ENCODE measurements at places on chromosomes 7 and 10.

- peak; percentile 37 for DNase-seq
These were observed 63.5 kb downstream of the SAMD9 start for GRCh38 chr7:93053949-93054943.

GRCh38 chr7:147478796-147479195, 1111.8 kb upstream of the C7orf33 start:
- no peak for DNase-seq

DNA sequence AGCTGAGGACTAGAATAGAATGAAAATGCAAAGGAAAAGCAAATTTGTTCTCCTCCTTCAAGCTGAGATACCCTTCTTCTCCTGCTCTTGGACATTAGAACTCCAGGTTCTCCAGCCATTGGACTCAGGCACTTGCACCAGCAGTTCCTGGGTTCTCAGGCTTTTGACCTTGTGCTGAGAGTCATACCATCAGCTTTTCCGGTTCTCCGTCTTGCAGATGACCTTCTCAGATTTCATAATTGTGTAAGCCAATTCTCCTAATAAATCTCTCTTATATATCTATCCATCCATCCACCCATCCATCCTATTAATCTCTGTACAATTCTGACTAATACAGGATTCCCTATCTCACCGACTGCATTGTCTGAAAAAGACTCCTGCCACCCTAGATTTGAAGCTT, 108.3 kb downstream of the AHR start:
- DNase-seq: no peak

DNA sequence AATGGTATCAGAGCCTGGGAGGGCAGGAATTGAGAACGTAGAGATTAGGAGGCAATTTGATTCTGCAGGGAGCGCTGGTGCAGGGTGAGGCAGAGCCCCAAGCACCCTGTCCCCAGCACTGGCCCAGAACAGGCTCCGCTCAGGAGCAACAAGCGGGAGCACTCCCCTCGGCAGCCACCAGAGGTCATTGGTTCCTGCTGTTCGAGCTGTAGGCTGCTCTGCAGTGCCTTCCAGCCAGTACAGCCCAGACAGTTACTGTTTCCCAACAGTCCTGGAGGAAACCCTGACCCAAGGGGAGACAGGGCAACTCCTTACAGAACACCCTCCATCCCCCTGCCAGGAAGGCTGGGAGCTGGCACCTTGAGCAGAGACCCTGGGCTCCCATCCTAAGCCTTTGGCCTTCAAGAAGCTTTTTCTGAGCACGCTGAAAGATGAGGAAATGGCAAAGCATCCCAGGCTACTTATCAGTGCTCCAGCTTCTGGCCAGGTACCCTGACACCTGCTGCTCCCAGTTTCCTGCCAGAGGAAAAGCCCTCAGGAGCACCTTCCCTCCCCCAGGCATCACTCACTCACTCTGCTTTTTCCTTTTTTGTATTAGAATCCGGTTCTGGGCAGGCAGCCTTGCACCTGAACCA, 71.2 kb upstream of the EFCAB10 start:
- peak; percentile 60 for DNase-seq

- DNase-seq: no peak
These were observed 12.0 kb upstream of the BMPER start for GRCh38 chr7:33893377-33893776.

DNA sequence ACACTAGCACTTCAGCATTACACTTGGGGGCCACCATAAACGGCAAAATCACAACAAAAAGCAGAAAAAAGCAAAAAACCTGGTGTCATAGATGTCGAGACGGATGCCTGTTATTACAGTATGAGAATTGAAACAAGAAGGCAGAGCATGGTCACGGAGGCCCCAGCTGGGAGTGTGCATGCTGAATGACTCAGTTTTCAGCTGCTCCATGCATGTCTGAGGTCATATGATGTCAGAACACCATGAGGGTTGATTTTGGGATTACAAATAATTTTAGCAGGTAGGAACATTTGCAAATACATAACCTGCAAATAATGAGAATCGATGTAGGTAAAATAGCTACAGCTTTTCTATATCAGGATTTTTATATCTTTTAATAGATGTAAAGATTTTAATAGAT, 19.1 kb downstream of the ZMYND11 start:
- no peak for DNase-seq

DNA sequence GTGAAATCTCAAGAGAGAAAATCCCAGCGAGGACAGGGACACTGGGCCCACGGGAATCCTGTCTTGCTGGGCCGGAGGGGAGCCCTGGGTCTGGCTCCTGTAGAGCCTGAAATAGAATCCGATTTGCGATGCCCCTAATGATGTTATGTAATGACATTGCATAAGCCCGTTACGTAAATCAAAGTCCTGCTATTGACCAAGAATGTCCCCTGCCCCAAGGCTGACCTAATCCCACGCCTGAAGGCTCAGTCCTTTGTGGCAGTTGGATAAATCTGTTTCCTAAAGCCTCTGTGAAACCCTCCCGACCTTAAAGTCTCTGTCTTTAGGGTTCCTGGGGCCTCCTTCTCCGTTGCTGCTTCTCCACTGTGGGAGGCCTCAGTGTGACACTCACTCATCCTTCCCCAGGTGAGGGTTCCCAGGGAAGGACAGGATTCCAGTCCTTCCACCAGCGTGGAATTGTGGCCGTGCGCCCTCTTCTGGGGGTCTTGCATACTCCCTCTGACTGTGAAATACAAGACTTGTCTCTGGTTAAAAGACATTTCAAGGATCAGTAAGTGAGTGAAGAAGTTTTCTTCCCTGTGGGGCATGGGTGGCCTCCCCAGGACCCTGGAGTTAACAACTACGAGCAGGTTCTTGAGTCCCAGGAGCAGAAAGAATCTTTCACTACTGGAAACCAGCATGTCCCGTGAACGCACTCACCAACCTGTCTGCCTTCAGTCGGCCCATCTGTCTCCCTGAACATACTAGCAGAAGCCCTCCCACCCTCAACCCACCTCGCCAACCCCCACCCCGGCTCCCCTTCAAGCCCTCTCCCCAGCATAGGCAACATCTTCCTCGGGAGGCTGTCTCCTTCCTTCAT, 19.8 kb downstream of the ZNF467 start:
- no peak for DNase-seq

GRCh38 chr10:34780818-34781380, 34.2 kb downstream of the PARD3 start:
- DNase-seq: no peak

DNA sequence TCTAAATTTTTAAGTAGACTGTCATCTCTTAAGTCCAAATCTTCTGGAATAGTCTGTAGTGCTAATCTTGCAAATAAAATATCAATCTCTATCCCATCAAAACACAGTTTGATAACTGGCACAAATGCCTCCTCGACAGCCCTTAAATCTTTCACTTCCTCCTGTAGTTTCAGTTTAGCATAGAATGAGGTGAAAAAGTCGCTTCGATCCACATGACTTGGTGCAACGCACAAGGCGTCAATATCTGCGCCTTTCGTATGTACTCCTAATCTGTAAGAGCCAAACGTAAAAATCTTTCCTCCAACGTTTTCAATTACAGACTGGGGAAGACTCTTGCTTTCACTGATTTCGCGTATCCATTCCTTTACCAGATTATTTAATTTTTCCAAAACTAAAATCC, 603 bp downstream of the PAPOLB start:
- no peak for DNase-seq

GRCh38 chr7:156376317-156376716, 264.3 kb upstream of the RNF32 start:
- no peak for DNase-seq

DNA sequence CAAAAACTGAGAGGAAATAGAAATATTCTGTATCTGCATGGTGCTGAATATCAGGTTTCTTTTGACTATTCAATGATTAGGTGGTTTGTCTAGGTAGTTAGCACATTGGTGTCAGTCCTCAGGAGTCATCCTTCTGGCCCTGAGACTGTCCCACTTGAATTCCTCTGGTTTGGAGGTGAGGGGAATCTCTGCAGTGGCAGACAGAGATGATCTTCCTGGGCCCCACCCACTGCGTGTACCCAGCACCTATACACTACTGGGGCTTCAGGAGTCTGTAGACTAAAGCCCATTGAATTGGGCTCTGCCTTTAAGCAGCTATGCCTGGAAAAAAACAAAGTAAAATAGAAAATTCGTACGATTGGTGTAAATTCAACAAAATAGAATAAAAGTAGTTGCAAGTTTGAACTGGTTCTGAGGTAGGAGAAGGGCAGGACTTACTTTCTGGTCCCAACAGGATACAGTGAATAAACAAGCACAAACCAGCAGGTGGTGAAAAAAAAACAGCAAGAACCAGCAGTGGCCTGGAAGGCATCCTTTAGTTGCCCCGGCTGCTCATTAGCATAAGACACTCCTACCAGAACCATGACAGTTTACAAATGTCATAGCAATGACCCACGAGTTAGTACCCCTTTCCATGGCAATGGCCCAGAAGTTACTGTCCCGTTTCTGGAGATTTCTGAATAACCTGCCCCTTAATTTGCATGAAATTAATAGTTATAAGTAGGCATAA, 1.7 kb downstream of the LIPM start:
- no peak for DNase-seq

GRCh38 chr7:81201188-81201587, 282.3 kb upstream of the SEMA3C start:
- no peak for DNase-seq

DNA sequence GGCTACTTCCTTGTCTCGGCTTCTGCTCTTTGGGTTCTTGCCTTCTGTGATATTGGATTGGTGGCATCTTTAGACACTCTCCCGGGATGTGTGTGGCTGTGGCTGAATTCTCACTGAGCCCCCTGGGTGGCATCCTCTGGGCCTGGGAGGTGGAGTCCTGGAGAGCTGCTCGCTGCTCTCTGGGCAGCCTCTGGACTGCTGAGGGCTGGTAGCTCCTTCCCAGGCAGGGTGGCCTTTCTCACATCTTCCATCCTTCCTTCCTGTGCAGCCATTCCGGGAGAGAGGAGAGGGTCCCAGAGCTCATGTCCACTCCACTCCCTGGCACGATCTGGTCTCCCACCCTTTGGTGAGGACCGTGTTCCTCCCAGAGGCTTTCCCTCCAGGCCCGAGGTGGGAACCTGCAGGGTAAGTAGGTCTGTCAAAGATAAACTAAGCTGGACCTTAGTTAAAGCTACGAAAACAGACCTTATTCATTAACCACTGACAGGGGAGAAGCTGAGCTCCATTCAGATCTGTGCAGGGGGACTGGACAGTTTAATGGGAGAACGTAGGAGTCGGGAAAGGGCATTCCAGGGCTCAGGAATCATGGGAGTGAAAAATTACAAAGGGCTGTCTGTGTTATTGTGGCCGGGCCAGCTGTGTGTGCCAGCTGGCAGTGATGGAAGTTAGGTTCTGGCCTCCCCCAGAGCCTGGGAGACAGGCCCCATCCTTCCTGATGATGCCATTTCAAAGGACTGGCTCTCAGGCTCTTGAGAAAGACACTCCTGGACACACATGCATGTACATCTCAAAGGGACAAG, 8.7 kb downstream of the ATP6V0E2 start:
- DNase-seq: no peak

GRCh38 chr10:94500063-94500462, 45.5 kb upstream of the HELLS start:
- DNase-seq: peak; percentile 12

DNA sequence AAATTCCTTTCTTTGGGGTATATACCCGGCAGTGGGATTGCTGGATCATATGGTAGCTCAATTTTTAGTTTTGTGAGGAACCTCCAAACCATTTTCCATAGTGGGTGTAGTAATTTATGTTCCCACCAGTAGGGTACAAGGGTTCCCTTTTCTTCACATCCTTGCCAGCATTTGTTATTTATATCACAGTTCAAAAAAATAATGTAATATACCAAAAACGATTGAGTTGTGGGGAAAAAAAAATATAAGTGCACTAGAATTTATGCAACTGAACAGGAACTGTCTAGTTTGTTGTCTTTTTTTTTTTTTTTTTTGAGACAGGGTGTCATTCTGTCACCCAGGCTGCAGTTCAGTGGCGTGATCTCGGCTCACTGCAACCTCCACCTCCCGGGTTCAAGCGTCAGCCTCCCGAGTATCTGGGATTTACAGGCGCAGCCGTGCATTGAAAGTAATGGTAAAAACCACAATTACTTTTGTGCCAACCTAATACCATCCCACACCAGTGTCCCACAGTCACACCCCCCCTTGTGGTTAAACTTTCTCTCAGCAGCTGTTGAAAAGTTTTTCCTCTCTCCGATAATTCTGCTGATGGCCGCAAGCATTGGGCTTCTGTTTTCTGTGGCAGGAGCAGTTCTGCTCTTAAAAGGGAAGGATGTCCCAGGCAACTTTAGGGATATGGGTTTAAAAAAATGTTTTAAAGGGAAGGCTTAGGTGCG, 6.8 kb upstream of the LAT2 start:
- DNase-seq: peak; percentile 87

DNA sequence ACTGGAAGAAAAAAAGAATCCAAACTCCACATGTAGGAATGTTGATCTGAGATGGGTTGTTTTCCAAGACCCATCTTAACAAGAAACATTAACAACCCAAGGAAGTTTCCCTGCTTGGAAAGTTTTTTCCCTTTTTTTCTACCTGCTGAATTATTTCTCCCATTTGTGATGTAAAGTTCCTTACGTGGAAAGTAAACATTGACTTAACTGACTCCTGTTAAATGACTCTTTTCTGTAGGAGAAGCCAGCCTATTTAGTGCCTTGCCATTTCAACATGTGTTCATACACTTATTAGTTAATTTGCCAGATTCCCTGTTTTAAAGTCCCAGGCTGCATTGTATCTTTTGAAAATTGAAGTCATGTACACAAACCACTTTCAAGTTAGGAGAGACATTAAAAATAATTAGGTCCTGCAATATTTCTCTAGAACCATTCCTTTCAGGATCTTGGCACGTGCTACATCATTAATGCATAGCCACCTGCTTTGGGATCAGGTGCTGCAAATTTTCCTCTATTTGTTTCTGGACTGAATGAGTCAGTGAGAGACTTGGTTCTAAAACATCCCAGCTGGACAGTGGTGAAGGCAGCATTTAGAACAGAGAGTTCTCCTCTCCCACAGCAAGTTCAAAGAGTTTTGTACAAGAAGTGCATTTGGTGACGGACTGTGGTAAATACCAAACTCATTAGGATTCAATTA, 698.5 kb downstream of the SUGCT start:
- no peak for DNase-seq

GRCh38 chr7:51298912-51299311, 17.7 kb downstream of the COBL start:
- no peak for DNase-seq

DNA sequence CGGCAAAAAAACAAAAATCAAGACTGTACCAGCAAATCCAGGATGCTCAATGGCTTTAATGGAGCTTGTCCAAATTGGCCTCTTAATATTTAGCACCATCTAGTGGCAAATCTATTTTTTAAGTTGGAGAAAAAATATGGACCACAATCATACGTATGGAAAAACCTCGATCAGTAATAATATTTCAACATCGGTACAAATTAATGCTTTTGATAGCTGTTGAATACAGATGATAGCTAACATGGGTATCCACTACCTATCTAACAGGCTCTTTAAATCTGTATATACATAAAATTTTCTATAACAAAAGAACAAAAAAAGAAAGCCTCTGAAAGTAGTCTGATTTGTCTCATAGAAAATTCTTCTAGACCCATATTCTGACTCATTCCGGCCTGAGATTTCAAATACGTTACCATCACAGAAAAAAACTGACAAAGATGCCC, 29.2 kb downstream of the COA1 start:
- DNase-seq: peak; percentile 70

Measured in hematopoietic multipotent progenitor cell treated with erythropoietin and hydrocortisone succinate and interleukin-3 and kit ligand, for 8 days (in vitro differentiated cells).